Suprapubic skin (tissue), 4 donors: ENCODE measurements at places on chromosomes 6 and 20. TPM values are rescaled to one million over a fixed set of nuclear protein-coding genes. Genes with fewer than 3 reads are reported as not detected.

GRCh38 chr6:114878091-114878490, 535.3 kb upstream of the HS3ST5 start:
- H3K27me3 ChIP-seq = no peaks in the 10 kb centered on the region
- H3K4me1 ChIP-seq = no peaks in the 10 kb centered on the region
- H3K4me3 ChIP-seq = no peak overlapping the region
- no peak for DNase-seq

DNA sequence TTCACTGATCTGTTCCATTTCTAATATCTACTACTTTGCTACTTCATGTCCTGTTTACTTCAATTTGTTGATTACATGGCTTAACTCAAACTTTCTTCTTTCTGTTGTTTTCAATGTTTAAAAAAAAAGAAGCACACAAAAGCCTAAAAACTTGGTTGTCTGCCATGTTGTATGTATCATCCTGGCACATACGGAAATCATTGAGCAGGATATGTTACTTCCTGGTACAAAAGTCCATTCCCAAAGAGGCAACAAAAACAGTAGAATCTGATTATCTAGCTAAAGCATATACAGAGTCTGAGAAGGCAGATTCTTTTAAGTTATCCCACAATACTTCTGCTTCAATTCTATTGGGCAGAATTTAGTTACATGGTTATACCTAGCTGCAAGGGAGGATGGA, 14.5 kb upstream of the COL12A1 start:
- no peak for DNase-seq
- H3K27me3 ChIP-seq = no peaks in the 10 kb centered on the region
- no peak overlapping the region for H3K4me3 ChIP-seq
- H3K4me1 ChIP-seq = peaks cover 3% of the 10 kb centered on the region
- no peak overlapping the region for H3K27ac ChIP-seq
- H3K36me3 ChIP-seq = no peaks in the 10 kb centered on the region

DNA sequence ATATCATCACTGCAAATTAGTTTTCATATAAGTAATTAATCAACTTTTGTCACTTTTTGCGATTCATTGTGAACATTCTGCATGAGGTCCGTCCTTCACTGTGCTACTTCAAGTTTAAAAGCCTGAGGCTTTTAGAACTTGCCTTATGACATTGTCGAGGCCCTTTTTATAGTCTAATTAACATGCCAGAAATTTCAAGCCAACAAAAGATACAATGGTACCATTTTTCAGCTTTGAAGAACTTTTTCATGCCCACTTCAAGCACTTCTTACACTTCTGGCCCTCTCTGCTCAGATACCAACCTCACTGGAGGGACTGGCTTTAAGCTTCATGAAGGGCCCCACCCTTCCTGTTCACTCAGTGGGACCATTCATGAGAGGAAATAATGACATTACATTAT, 323.1 kb downstream of the TPBG start:
- H3K27me3 ChIP-seq = no peaks in the 10 kb centered on the region
- no peak for DNase-seq
- no peaks in the 10 kb centered on the region for H3K4me1 ChIP-seq

DNA sequence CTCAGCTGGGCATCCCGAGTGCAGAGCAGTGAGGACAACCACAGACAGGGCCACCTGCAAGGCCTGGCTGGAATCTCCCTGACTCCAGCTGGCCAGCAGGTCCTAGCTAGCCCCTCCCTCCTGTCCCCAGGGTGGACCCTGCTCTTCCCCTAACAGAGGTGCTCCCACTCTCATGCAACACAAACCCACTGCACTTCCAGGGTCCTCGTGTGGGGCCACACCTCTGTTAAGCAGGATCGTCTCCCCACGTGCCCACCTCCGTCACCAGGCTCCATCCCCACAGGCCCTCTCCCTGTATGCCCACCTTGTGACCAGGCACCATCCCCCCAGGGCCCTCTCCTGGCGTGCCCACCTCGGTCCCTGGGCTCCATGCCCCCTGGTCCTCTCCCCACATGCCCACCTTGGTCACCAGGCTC, 17.3 kb downstream of the TAF4 start:
- H3K4me3 ChIP-seq = no peak overlapping the region
- H3K4me1 ChIP-seq = no peaks in the 10 kb centered on the region
- DNase-seq = peak; percentile 25

- no peak for DNase-seq
- H3K4me3 ChIP-seq = no peak overlapping the region
- H3K36me3 ChIP-seq = peaks cover 88% of the 10 kb centered on the region
- H3K27ac ChIP-seq = no peak overlapping the region
Observed at GRCh38 chr6:36221674-36222073, 25.1 kb downstream of the BRPF3 start.

GRCh38 chr6:113616701-113617274, 240.4 kb upstream of the MARCKS start:
- no peaks in the 10 kb centered on the region for H3K27me3 ChIP-seq
- H3K4me1 ChIP-seq = peaks cover 8% of the 10 kb centered on the region
- no peak overlapping the region for H3K4me3 ChIP-seq
- DNase-seq = no peak
- H3K27ac ChIP-seq = no peak overlapping the region
- H3K36me3 ChIP-seq = no peaks in the 10 kb centered on the region

GRCh38 chr6:35231563-35231962, 17.8 kb downstream of the SCUBE3 start:
- no peak overlapping the region for H3K4me3 ChIP-seq
- H3K27me3 ChIP-seq = no peaks in the 10 kb centered on the region
- H3K4me1 ChIP-seq = no peaks in the 10 kb centered on the region
- H3K27ac ChIP-seq = no peak overlapping the region
- H3K36me3 ChIP-seq = no peaks in the 10 kb centered on the region
- DNase-seq = no peak

DNA sequence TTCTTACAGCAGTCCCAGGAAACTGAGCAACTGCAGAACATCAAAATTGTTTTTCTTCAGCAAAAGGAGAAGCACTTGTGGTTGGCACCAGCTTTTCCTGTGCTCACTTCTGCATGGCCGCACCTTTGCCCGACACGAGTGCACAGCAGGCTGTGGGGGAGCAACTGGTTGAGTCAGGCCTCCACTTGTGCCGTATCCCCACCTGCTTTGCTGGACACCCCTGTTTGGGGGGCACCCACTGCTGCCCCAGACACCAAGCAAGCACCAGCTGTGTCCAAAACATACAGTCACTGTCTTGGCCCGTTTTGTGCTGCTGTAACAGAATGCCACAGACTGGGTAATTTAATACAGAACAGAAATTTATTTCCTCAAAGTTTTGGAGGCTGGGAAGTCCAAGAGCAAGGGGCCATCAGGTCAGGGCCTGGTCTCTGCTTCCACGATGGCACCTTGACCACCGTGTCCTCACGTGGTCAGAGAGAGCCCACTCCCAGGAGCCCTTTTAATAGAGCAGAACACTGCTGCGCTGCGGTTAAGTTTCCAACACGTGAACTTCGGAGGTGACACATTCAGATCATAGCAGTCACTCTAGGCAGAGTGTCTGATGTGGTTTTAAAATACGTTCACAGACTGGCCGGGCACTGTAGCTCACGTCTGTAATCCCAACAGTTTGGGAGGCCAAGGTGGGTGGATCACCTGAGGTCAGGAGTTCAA, 8.7 kb upstream of the GMEB2 start:
- no peak overlapping the region for H3K27ac ChIP-seq
- H3K4me1 ChIP-seq = peaks cover 24% of the 10 kb centered on the region
- no peak for DNase-seq
- H3K27me3 ChIP-seq = no peaks in the 10 kb centered on the region
- H3K36me3 ChIP-seq = no peaks in the 10 kb centered on the region
- no peak overlapping the region for H3K4me3 ChIP-seq

GRCh38 chr20:20546402-20546801, 166.0 kb downstream of the RALGAPA2 start:
- H3K27ac ChIP-seq = no peak overlapping the region
- DNase-seq = no peak
- no peaks in the 10 kb centered on the region for H3K27me3 ChIP-seq
- no peak overlapping the region for H3K4me3 ChIP-seq

CCN5 gene
- total RNA-seq = 41.2 TPM

FAM217A gene
- total RNA-seq = not detected

HLA-DPB1 gene
- total RNA-seq = 53.8 TPM

MAFB gene
- 81.5 TPM for total RNA-seq

SHLD1 gene
- total RNA-seq = 3.3 TPM

TMX4 gene
- total RNA-seq = 23.7 TPM
